Activated CD4-positive, alpha-beta T cell treated with anti-CD3 and anti-CD28 coated beads, Interleukin-2, amount 50 U/mL, for 24 hours (primary cell): ENCODE measurements at places on chromosomes 13 and 19.

GRCh38 chr19:5091018-5091683, 122.2 kb downstream of the KDM4B start:
- DNase-seq, result no peak

DNA sequence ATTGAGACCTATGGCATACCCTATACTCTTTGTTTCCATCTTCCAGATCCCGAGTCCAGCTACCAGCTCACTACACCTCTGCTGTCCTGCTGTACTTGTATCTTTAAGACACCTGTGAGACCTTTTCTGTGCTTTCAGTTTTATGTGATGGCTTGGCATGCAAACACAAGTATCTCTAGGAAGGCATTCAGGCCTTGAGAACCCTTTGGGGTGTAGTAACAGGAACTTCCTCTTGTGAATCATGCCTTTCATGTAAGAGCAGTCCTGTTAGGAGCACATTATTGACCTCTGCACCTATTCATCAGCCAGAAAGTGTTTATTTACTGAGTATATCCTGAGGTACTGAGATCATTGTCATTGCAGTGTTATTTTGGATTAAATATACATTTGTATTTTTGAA, 87.0 kb upstream of the HTR2A start:
- no peak for DNase-seq

- no peak for DNase-seq
Measured at GRCh38 chr13:49213997-49214916, 5.9 kb upstream of the MLNR start.

DNA sequence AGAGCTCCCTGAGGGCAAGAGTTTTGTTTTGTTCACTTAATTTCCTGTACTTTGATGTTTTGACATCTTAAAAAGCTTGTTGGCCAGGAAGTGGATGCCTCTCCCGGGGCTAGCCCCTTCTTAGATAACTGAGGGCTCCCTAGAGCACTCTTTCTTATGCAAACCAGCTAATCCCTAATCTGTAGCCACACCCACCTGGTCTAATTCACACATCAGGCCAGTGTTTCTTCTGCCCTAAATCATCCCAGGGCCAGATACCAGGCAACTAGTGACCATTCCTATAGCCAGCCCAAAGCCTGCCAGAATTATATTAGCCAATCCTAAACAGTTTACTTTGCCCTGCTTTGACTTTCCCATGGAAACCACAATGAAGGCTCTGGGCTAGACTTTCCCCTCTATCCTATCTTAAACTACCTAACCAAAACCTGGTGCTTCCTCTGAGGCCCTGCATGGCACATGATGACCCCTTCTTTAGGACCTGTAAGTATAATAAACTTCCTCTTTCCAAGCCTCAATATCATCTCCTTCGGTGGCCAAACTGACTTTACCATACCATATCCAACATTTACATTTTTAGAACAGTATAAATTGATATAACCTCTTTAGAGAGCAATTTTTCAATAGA, 24.8 kb downstream of the WBP4 start:
- DNase-seq, result no peak

GRCh38 chr19:14782626-14783409, 4.5 kb upstream of the ADGRE2 start:
- DNase-seq, result no peak

DNA sequence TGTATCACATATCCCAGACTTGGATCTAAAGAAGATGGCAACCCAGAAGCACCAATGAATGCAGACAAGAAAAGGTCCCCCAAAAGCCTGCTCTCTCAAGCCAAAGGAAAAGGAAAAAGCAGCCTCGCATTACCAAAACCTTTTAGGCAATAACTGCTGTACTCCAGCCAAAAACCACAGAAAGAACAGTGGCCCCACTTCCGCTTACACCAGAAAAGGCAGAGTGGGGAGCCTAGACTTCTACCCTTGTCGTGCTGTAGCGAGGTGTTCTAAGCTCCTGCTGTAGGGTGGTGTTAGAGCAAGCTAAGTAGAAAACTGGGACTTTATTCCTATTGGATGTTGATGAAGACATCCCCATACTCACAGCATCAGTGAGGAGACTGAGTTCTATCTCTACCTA, 244.0 kb upstream of the RXFP2 start:
- no peak for DNase-seq

- DNase-seq, result no peak
Measured at GRCh38 chr19:34359954-34360315, 5.1 kb upstream of the GPI start.

GRCh38 chr19:38784224-38784623, 4.8 kb upstream of the LGALS7B start:
- DNase-seq, result no peak

- no peak for DNase-seq
Measured at GRCh38 chr19:2500841-2501261, 24.9 kb downstream of the GADD45B start.

GRCh38 chr19:55341595-55342531, 2.2 kb downstream of the KMT5C start:
- no peak for DNase-seq

DNA sequence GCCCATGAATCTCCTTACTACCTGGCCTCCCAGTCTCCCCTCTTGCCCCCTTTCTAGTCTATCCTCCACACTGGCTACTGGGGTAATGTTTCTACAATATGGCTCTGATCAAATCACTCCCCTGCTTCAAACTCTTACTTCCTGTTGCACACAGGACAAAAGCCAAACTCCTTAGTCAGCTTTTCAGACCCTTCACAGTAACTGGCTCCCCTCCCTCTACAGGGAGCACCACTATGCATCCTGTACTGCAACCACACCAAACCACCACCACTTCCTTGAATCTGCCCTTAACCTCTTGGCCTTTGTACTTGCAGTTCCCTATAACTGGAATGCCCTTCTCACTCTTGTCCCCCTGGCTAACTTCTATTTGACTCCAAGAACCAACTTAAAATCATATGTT, 32.2 kb downstream of the DEDD2 start:
- no peak for DNase-seq

- DNase-seq, result no peak
Measured at GRCh38 chr13:32001154-32001768, 30.3 kb upstream of the FRY start.

GRCh38 chr13:98515818-98516465, 61.0 kb downstream of the STK24 start:
- no peak for DNase-seq

- no peak for DNase-seq
Measured at GRCh38 chr19:4713384-4713951, 10.2 kb downstream of the DPP9 start.

DNA sequence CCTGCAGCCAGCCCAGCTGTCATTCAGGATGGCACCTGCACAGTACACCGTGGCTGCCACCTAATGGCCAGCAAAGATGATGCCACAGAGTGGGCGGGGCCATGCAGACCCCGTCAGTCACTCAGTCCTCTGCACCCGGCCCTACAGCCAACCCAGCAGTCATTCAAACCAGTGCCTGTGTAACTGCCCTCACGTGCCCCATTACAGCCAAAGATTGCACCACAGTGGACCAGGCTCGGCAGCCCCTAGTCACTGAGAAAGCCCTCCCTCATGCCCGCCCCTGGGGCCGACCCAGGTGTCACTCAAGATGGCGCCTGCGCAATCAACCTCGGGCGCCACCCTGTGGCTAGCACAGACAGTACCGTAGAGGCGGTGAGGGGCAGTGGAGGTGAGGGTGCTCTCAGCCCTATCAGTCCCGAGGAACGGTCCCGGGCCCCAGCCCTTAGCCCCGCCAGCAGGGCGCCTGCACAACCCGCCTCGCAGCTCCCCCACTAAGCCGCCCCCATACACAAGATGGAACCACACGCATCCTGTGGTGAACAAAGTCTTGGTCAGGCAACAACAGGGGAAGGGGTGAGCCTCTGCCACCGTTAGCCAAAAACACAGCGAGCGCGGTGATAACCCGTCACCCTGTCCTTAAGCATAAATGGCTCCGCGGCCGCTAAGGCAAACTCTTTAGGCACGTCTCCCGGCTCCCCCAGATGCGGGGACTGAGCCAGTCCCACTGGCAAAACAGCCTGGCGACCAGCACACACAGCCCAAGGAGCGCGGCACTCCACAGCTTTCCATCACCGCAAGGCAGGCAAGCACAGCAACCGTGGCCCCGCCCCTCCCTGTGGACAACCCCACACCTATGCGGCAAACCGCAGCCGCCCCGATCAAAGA, 2.3 kb downstream of the PEG3 start:
- DNase-seq, result no peak

DNA sequence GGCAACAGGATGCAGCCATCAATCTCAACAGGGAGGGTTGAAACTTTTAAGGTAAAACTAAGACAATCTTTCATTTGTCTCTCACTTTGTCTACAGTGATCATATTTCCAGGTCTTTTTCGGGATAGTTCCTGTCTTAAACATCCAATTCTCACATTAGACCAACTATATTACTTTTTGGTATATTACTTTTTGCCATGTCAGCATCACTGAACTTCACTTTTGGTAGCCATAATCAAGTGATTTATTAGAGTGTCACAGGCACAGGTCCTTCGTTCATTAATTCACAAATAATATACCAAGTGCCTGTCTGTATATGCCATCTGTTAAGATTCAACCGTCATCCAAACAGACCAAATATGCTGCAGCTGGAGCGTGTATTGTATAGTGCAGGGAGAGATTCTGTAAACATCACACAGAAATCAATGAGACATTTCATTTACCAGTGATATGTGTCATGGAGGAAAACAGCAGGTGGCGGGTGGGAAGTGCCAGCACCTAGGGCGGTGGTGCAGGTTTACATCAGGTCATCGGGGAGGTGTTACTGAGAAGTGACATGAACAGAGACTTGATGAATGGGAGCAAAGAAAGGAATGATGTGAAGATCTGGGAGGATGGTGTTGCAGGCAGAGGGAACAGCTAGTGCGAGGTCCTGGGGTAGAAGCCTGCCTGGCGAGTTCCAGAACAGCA, 24.9 kb downstream of the ARHGEF7 start:
- DNase-seq, result no peak

DNA sequence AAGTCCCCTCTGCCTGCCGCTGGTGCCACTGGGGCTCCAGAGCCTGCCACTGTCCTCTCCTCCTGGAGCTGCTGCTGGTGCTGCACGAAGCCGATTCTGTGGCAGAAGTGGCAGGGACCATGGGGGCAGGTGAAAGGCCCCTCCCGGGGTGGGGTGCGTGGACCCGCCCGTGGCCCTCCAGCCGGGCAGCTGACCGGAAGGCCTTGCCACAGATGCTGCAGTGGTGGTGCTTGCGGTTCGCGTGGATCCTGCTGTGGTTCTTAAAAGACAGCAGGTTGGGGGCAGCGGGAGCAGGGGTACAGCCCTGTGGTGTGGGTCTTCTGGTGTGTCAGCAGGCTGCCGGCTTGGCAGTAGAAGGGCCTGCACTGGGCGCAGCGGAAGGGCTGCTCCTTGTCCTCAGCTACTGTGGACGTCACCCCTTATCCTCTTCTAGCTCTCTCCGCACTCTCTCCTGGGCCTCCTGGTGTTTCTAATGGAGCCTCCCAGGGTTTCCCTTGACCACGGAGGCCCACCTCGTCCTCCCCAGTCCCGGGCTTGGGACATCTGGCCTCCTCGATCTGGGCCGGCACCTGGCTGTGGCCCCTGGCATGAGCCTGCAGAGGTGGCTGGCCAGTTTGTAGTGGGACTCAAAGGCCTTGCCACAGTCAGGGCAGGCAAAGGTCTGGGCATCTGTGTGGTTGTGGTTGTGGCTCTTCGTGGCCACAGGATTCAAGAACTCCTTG, 380.4 kb downstream of the OLFM4 start:
- no peak for DNase-seq

DNA sequence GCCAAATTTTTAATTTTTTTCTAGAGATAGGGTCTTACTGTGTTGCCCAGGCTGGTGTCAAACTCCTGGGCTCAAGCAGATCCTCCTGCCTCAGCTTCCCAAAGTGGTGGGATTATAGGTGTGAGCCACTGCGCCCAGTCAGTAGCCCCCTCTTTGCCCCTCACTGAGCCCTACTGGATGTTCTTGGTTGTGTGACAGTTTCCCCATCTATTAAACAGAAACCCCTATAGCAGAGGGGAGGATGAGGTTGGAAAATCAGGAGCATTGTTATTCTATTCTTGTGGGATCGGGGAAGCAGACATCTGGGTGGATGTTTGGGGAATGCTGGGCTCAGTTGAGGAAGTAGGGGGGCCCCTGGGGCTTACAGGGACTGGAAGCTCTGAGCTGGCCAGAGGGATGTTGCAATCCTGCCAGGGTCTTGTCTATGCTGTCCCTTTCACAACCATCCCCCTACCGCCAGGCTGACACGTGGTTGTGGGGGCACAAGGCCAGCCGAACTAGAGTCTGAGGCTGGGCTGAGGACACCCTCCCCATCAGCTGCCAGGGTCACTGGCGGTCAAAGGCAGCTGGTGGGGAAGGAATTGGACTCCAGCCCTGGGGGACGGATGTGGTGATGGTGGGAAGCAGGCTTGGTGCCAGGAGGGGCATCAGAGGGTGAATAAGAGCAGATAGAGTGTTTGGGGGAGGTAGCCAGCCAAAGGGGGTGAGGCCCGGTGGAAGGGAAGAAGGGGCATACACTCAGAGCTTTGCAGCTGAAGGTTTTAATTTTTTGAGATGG, 10.9 kb downstream of the APOC1 start:
- DNase-seq, result no peak

DNA sequence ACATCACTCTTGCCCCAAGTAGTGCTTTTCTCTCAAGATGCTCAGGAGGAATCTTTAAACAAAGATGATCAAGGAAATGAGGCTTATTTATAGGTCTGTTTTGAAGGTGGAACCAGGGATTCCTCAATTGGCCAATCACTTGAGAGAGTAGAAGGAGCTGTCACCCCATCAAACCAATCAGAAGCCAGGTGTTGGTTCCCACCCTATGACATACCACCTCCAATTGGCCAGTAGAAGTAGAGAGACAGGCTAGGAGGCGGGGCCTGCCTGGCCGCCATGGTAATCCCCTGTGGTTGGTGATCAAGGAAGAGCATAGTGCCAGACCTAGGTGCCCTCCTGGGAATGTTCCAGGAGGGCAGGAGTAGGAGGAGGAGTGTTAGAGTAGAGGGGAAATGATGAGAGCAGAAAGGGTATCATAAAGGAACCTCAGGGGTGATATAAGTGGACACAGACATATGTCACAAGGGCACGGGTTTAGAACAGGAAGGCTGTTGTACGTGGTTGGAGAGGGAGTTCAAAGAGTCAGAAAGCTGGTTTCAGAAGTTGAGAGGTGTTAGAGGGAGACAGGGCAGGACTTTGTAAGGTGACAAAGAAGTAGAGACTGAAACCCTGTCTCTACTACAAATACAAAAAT, 10.5 kb downstream of the PMIS2 start:
- no peak for DNase-seq

DNA sequence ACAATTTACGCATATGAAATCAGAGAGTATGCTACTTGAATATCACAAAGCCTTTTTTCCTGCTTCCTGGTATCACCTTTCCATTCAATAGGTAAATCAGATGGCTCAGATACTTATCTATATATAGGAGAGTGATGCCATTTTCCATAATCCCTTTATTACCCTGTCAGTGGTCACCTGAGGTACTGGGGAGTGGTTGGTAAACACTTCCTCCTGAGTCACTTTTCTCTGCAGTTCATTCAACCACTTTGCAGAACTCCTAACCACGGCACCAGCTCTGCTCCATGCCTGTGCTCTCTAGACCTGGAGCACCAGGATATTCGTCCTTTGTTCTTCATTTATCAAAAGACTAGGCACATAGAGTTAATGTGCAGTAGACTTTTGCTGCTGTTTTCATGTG, 748.5 kb upstream of the KLHL1 start:
- no peak for DNase-seq
